Progenitor cell of endocrine pancreas (in vitro differentiated cells): ENCODE measurements at places on chromosomes 6 and 20. TPM values are rescaled to one million over a fixed set of nuclear protein-coding genes. Genes with fewer than 3 reads are reported as not detected.

FAM184A gene
- 20.9 and 23.0 TPM in 2 replicates for total RNA-seq

SYNJ2 gene
- total RNA-seq, result 18.9 and 22.2 TPM in 2 replicates

GABRR1 gene
- total RNA-seq, result not detected in 2 replicates

HEY2 gene
- 1.4 and 2.3 TPM in 2 replicates for total RNA-seq

AVP gene
- total RNA-seq, result not detected in 2 replicates

BPIFB6 gene
- total RNA-seq, result not detected in 2 replicates

FHL5 gene
- not detected in 2 replicates for total RNA-seq

ENPP1 gene
- total RNA-seq, result 2.4 and 2.7 TPM in 2 replicates

SERINC1 gene
- total RNA-seq, result 88.2 and 91.1 TPM in 2 replicates

VARS2 gene
- total RNA-seq, result 56.3 and 58.0 TPM in 2 replicates

STK38 gene
- total RNA-seq, result 46.9 and 47.2 TPM in 2 replicates

ECT2L gene
- not detected in 2 replicates for total RNA-seq

PPP1R16B gene
- total RNA-seq, result not detected in 2 replicates

EFCAB8 gene
- total RNA-seq, result 0.29 and 0.91 TPM in 2 replicates

NR2E1 gene
- total RNA-seq, result not detected in 2 replicates

HTR1E gene
- total RNA-seq, result 0.13 TPM in 1 of 2 replicates, not detected in the other

CENPW gene
- total RNA-seq, result 22.5 and 26.9 TPM in 2 replicates

SLC22A23 gene
- 17.1 and 19.4 TPM in 2 replicates for total RNA-seq

MYLIP gene
- total RNA-seq, result 59.0 and 81.1 TPM in 2 replicates

PRIM2 gene
- 26.2 and 27.7 TPM in 2 replicates for total RNA-seq
